LNCaP clone FGC (cell line): ENCODE measurements at places on chromosomes 12 and 14.

DNA sequence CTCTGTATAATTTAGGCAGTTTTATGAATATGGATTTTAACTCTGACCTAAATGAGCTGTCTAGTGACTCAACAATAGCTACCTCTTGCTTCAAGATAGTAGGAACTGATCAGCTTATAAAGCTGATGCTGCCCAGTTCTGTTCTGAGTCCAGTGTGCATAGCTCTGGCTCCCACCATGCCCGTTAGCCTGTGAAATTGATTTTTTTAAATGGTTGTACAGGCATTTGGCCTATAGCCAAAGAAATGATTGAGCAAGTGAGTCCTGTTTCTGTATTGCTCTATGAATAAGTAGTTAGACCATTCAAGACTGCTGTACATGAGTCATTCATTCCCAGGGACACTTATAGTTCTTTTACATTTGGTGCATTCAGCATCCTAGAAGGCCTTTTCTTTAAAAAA lies 36.4 kb downstream of the SAMD4A start:
- no peak for DNase-seq

- DNase-seq, result no peak
These were observed 144.0 kb downstream of the EGLN3 start for GRCh38 chr14:33806905-33807304.

GRCh38 chr14:73686901-73687300 lies 27.3 kb downstream of the PNMA1 start:
- no peak for DNase-seq

- no peak for DNase-seq
These were observed at the start of gene RNU6-7 for GRCh38 chr14:32201816-32202490. Gene RNU6-7 (plus strand): TSS chr14:32202045.

- DNase-seq, result no peak
These were observed 196.9 kb downstream of the BCL11B start for GRCh38 chr14:99075061-99075460.

GRCh38 chr12:32107359-32108267 lies 966 bp downstream of the BICD1 start:
- DNase-seq, result no peak

GRCh38 chr14:75223664-75224154 lies 47.3 kb upstream of the TMED10 start:
- DNase-seq, result no peak

DNA sequence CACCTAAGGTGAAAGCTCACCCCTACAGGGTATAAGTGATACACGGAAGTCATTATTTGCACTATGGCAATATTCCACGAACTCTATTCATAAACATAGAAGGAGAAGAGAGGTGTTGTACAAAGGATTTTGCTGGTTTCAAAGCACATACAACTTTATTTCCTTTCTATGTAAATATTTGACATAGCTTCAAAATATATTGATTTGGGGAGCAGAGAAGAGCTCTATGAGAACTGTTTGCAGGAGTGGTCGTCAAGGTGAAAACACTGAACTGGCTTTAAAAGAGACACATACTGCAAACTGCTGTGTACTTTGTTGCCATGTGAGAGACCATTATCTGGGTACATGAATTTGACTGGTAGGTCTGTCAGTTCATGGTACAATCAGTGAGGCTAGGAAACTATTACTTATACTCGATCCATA lies 16.7 kb downstream of the CNIH1 start:
- DNase-seq, result no peak

- DNase-seq, result peak; percentile 63
These were observed 5.7 kb downstream of the SLC4A8 start for GRCh38 chr12:51430196-51430895.

- no peak for DNase-seq
These were observed 511.7 kb downstream of the TMTC2 start for GRCh38 chr12:83198291-83199015.

- peak; percentile 95 for DNase-seq
These were observed at the start of gene PAN2 for GRCh38 chr12:56333679-56334489. Gene PAN2 (minus strand): TSS chr12:56334000. CDS start chr12:56333094, 906 bp downstream.

DNA sequence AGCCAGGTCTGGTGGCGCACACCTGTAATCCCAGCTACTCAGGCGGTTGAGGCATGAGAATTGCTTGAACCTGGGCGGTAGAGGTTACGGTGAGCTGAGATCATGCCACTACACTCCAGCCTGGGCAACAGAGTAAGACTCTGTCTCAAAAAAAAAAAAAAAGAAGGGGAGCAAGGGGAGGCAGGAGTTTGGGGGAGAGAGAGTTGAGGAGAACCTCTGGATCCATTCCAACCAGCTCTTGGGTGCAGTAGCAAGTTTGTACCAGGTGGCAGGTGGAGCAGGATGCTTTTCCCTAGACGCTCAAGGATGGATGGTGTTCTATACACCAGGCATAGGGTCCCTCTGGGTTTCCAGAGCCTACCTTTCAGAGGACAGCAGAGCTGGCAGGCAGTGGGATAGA lies 1.9 kb downstream of the NFE2 start:
- no peak for DNase-seq

DNA sequence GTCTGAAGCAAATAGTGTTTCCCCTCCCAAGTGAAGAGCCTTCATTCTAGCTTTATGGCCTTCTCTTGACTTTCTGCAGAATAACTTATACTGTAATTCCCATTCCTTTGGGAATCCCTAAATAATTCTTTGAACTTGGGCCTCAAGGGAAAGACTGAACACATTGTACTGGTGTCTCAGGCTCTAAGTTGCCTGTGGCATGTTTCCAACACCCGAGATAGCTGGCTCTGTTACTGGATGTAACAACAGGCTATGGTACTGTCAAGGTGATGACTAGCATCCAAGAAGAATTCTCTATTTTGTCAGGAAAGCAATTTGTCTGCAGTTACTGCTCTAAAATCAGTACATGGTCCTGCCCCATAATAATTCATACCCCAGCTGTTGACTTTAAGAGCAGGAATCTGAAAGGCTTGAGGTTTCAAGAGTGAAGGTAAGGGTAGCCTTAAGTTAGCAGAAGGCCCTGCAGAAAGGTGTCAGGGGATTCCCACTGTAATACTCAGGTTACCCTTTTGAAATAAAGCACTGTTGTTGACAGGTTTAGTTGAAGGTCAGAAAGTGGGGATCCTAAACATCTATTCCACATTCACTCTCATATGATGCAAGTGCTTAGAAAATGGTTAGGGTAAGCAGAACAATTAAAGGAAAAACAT lies 5.2 kb downstream of the GPX2 start:
- no peak for DNase-seq

DNA sequence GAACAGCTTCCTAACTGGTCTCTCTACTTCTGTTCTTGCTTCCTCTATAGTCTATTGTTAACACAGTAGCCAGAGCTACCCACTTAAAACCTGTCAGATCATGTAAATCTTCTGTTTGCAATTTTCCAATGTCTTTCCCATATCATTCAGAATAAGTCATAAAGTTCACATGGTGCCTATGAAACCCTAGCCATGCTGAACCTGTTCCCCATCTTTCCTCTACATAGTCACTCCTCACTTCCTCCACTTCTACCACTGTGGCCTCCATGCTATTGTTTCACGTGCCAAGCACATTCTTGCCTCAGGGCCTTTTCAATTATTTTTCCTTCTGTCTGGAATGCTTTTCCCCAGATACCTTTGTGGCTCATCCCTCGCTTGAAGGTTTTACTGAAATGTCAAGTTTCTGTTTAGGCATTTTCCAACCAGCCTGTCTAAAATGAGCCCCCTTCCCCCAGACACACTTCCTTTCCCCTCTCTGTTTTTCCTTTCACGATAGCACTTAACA lies 132.1 kb downstream of the DYRK2 start:
- no peak for DNase-seq

DNA sequence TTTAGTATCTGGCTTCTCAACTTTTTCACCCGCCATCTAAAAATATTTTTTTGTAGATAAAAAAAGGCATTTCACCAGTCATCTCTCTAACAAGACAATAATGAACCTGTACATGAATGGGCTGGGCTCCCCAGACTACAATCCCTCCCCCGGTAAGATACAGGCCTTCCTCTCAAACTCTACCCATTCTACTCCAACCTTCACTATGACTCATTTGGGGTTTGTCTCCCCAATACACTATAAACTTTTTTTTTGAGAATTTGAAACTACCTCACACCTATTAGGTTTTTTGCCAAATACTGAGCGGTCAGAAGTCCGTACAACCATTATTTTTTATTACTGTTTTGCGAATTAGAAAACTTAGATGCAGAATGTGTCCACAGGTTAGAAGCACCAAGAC lies 784 bp downstream of the RPL6 start:
- DNase-seq, result no peak

DNA sequence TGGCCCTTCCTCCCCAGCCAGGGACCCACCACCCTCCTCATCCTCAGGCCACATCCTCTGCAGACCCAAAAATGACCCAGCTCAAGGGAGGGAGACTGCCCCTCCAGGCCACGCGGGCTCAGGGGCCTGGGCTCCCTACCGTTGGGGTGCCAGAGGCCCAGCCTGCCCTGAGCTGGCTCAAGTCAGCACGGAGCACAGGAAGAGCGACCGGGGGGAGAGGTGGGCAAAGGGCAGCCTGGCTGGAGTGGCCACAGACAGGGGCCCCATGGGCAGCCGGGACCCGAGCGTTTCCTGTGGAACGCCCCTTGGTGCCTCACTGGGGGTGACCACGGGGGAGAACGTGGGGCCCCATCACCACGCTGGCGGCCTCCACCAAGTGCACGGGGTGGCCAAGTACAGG lies 10.7 kb downstream of the JAG2 start:
- no peak for DNase-seq

GRCh38 chr12:112852127-112852526 lies 54.6 kb upstream of the OAS1 start:
- DNase-seq, result no peak

GRCh38 chr12:52178984-52179383 lies 12.8 kb downstream of the KRT80 start:
- DNase-seq, result no peak

- DNase-seq, result no peak
These were observed 231.6 kb upstream of the GRIP1 start for GRCh38 chr12:66910366-66910974.

- no peak for DNase-seq
These were observed 232.6 kb downstream of the EPS8 start for GRCh38 chr12:15556411-15557102.

GRCh38 chr14:78316786-78317185 lies 146.6 kb downstream of the NRXN3 start:
- DNase-seq, result no peak

DNA sequence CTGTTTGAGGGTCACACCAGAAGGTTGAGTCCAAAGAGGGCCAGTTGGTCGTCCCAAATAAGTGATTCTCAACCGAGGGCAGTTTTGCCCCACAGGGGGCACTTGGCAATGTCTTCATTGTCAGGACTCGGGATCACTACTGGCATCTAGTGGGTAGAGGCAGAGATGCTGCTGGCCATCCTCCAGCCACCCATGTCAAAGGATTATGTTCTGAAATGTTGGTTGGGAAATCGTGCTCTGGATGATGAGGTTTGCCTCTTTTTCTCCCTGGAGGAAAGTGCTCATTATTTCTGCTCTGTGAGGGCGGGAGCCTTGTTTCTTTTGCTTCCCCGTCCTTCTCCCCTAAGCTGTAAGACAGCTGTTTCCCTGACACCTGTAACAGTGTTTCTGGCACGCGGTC lies 3.6 kb downstream of the ZNF839 start:
- peak; percentile 22 for DNase-seq

- DNase-seq, result no peak
These were observed 1891.5 kb upstream of the SEL1L start for GRCh38 chr14:83425138-83425537.

GRCh38 chr12:70069221-70070105 lies 173.8 kb upstream of the CNOT2 start:
- no peak for DNase-seq

GRCh38 chr14:69910871-69911270 lies 31.7 kb downstream of the SMOC1 start:
- DNase-seq, result no peak

DNA sequence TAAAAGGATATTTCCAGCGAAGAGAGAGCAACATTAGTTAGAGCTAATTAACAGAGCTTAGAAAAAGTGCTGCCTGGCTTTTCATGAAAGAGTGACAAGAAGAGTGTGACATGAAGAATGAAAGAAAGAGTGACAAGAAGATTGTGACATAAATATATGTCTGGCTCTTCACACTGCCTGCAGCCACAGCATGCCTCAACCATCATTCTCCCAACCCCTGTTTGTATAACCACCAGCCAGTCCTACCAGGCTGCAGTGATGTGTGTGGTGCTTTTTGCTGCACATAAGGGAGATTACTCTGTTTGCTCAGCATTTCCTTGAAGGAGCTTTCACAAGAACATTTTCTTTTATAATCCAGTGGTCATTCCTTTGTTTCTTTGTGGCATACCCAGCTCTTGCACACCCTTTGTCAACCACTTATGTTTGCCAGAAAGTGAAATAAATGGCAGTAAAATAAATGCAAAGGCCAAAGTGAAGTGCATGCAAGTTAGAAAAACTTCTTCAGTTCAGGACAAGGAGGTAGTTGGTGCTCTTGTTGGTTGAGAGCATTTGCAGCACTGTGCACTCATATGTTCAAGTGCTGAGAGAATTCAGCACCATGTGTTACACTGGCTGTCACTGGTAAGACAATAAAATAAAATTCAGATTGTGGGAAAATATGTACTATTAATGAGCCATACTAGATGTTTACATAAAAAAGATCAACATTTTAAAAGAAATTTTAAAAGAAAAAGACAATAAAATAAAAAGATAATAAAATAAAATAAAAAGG lies 50.6 kb downstream of the KIF21A start:
- no peak for DNase-seq

DNA sequence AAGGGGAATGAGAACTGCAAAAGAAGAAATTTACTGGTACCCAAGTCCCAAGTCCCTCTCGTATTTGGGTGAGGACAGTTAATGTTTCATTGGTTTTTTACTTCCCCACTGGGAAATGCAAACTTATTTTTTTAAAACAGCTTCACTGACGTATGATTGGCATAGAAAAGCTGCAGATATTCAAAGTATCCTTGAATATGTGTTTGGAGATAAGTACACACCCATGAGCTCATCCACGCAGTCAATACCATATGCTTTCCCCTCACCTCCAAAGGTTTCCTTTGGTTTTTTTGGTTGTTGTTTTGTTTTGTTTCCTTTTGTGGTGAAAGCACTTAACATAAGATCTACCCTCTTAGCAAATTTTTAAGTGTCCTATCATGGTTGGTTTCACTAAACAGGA lies 13.1 kb downstream of the TCTN2 start:
- no peak for DNase-seq

DNA sequence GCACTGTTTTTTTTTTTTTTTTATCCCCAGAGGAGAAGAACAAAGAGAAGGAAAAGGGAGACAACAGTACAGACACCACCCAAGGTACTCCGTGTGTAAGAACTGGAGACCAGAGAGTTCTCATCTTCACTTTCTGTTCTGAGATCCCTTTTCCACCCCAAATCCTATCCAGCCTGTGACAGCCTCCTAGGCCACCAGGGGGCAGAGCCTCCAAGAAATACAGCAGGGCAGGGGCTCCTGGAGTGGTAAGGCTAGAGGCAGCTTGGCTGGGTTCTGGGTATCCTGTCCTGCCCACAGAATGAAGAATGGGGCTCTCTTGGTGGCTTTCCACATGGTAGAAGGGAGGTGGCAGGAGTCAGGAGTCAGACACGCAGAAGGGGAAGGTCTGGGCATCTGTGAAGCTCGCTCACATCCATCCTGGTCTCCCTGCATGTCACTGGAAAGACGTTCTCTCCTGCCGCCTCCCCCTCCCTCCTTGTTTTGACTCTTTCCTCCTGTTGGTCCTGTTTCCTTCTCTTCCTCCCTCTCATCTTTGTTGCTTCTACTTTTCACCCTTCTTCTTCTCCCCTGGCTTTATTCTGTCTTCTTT lies 12.0 kb downstream of the CLSTN3 start:
- no peak for DNase-seq
